ENCODE measurements at places on chromosomes 5 and 9.

DNA sequence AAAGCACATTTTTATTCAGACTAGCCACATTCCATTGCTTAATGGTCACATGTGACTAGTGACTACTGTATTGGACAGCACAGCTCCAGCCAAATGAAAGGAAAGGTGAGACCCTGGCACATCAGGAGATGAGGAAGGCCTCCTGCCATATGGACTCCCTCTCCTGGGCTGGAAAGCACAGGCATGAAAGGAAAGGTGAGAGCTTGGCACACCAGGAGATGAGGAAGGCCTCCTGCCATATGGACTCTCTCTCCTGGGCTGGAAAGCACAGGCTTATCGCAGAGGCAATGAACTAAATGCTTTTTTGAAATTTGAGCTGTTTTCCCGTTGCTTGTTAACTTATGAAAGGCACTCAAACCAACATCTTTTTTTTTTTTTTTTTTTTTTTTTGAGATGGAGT is 144.8 kb upstream of the SLC12A2 start:
- no peak for DNase-seq

DNA sequence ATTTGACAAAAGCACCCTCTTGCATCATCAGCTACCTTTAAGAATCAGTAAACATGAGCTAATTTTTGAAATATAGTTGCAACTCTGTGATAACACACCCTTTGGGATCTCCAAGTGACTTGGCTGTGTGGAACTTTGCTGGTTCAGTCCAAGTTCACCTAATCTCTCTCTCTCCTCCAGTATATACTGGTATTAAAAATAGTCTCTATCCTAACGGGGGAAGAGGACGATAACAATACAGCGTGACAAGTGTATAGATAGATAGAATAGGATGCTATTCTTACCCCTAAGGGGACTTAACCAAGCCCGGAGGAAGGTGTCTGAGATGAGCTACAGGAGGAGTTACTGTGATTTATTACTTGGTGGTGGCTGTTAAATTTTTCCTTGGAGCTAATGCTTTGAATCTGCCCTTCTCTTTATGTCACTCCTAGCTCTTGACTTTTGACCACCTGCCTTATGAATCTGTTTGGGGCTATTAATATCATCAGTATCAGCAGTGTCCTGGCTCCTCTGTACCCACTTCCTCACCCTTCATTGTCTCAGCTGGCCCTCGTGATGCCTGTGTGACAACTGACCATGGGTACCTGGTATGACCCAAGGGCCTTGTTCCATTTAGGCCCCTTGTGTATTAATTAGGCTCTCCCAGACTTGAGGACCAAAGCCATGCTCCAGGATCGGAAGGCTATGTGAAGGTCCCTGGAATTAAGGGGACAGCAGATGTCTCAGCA is 223.9 kb downstream of the SREK1 start:
- DNase-seq = no peak

GRCh38 chr5:131774652-131775367 is 22.0 kb downstream of the FNIP1 start:
- no peak for DNase-seq

- peak; percentile 73 for DNase-seq
Observed at GRCh38 chr5:178207183-178207916, 3.0 kb downstream of the HNRNPAB start.

DNA sequence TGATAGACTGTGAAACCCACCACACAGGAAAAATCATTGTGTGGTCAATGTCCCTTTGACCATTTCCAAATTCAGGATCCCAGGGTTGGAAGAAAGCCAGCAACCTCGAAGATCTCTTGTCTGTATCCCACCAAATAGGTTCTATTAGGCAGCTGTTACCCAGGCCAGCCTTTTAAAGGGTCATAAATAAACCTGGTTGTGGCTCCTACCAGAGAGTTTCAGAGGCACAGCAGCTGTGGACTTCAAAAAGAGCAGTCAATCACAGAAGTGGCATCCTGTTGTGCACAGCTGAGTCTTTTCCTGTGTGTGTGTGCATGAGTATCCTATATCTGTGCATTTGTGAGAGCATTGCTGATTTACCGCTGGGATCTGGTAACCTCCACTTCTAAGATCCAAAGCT is 23.7 kb upstream of the OR2S2 start:
- no peak for DNase-seq

- no peak for DNase-seq
Observed at GRCh38 chr5:32100691-32101302, 73.3 kb downstream of the GOLPH3 start.

DNA sequence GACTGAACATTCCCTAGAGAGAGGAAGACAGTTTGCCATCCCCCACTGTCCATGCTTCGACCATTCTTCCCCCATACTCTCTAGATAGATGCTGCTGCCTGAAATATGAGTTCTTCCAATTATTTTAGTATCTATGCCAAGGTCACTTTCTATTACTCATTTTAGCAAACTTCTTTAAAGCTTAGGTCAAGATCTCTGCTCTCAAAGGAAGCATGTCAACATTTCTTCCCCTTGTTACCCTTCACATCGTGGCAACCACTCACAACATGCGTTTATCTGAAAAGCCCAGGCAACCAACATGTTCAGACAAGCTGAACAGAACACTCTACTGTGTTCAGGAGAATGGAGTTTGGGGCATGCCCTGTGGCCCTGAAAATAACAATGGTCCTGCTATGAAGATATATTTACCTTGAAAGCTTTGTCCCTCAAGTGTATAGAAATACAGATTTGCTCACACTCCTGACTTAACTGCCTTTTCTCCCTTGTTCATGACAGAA is 138.4 kb upstream of the KIF2A start:
- no peak for DNase-seq

DNA sequence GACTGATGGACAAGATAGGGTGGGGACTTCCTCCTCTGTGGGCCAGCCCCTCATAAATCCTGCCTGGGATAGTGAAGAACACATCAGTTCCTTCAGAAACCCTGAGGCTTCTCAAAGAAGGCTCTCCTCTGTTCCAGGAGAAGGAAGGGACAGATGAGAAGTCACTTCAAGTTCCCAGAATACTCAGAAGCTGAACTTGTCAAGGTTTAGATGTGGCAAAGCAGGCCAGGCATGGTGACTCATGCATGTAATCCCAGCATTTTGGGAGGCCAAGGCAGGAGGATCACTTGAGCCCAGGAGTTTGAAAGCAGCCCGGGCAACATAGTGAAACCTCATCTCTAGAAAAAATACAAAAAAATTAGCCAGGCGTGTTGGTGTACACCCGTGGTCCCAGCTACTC is 38.5 kb downstream of the STOM start:
- no peak for DNase-seq

GRCh38 chr5:169290895-169291294 is 10.0 kb downstream of the SLIT3 start:
- DNase-seq = no peak

- no peak for DNase-seq
Observed at GRCh38 chr5:6659941-6660684, 26.9 kb downstream of the SRD5A1 start.

DNA sequence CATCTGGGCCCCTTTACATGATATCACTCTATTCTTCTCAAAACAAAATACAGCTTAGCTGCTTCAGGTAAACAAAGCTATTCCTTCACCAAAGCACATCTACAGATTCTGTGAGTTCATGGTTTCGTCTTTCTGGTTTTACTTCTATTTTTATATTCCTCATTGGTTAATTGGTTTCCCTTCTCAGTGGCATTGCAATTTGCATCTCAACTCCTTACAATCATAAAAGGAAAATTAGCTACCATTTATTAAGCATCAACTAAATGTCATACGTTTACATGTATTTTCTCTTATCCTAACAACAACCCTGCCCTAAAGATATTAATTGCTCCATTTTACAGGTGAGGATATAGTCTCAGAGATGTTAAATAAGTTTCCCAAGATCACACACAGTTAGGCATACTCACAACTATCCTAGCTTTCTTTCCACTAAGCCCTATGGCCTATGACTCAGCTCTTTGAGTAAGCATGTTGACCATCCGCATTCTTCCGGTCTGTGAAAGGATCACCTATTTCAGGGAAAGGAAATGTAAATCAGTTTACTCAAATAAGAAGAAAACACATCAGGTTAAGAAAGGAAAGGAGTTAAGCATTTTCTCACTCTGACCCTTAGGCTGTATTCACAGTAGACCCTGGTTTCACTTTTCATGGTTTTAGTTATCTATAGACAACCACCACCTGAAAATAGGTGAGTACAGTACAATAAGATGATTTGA is 146.1 kb downstream of the CAAP1 start:
- peak; percentile 31 for DNase-seq

GRCh38 chr5:126066836-126067235 is 356.4 kb upstream of the GRAMD2B start:
- DNase-seq = no peak

GRCh38 chr5:63831381-63831780 is 130.9 kb downstream of the HTR1A start:
- no peak for DNase-seq

- peak; percentile 92 for DNase-seq
Observed at GRCh38 chr5:132496631-132497487, 6.3 kb upstream of the IRF1 start.

DNA sequence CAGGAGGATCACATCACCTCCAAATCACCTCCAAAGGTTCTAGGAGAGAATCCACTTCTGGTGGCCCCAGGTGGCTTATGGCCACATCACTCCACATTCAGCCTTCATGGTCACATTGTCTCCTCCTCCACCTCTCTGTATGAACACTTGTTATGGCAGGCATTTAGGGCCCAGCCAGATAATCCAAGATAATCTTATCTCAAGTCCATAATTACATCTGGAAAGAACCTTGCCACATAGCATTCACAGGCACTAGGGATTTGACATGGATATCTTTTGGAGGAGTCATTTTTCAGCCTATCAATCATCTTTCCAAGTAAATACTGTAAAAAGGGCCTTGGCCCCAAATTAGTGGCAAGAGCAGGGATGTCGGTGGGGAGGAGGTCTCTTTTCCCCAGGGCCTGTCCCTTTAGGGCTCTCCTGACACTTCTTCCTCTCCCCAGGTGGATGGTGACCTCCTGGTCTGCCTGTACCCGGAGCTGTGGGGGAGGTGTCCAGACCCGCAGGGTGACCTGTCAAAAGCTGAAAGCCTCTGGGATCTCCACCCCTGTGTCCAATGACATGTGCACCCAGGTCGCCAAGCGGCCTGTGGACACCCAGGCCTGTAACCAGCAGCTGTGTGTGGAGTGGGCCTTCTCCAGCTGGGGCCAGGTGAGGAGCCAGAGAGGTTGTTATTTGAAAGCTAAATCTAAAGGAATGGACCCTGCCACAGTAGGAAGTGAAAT is 140.9 kb downstream of the SAXO1 start:
- no peak for DNase-seq

- no peak for DNase-seq
Observed at GRCh38 chr5:91111473-91112238, 271.5 kb downstream of the ARRDC3 start.

DNA sequence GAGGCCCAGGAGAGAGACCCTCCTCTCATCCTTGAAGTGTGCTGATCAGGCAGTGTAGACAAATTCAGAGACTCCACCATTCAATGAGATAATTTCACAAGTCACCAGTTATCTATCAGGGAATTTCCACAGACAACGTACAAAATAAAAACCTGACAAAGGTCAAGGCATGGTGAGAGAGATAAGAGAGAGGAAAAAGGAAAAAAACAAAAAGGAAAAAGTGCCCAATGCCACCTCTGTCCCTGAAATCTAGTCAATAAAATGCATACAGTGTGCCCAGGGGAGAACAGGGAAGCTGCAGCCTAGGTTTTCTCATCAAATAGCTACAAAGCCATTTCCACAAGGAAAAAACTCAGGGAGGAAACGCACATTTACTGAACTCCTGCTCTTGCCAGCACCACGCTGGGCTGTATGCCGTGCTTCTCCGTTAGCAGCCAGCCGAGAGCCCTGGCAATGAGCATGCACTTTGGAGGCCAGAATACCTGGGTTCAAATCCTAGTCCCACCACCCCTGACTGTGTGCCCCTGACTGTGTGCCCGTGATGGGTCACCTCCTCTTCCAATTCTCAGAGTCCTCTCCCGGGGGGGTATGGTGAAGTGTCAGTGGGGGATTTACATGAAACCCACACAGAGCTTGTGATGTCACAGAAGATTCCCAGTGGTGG is 11.6 kb downstream of the WHRN start:
- DNase-seq = no peak

DNA sequence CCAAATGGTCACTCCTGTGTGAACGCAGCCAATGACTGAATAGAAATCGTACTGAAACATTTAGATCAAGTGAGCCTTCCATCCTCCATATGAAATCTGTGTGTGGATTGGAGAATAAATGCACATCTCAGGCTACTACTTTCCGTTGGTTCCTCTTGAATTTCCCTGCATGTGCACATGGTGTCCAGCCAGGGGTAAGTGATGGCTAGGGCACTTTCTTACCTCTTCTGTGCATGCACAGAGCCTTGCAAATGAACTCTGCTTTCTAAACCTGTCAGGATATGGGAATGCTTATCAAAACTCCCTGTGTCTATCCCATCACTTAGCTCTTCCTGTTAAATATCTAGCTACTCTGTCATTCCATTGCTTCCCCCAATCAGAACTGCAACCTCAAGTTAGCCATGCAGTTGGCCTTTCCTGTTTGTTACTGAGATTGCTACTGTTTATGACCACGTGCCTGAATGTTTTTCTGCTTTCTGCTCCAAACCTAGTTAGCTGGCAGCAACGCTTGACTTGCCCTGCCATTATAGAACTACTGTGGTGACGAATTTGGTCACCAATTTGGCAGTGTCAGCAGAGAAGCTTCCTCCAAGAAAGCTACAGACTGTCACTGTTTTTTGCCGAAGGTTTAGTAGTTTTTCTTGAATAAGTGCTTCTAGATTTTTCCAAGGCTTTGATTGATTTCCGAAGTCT is 661.6 kb downstream of the LRRC70 start:
- DNase-seq = no peak

DNA sequence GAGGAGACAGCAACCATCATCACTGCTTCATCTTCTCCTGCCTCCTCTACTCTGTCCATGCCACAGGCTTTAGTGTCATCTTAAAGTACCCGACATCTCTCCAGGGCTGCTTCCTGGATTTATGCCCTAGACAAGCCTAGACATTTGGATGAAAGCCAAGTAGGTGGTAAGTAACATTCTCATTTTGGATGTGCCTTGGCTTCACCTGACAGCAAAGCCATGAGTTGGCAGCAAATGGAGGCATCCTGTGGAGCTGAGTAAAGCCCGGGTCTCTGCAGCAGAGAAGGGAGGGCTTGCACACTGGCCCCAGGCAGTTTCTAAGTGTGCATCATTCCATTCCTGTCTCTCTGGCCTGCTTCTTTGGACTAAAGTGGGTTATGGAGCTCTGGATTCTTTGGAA is 299.1 kb downstream of the DMAC1 start:
- DNase-seq = no peak

DNA sequence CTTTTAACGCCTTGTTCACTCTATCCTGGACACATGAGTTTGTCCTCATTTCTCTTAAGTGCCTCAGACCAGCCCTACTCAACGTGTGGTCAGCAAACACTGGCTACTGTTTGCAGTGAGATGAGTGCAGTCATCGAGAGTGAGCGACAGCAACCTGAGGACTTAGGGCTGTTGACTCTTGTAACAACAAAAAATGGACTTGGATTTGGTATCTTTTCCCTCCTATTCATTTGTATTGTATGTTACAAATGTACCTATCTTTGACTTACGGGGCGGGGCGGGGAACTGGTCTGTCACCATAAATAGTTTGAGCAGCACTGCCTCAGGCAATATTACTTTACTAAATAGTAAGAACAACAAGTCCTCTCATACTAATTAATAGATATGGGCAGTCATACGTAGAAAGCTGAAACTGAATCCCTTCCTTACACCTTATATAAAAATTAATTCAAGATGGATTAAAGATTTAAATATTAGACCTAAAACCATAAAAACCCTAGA is 84.1 kb downstream of the TLE1 start:
- DNase-seq = no peak

Data from astrocyte of the spinal cord (primary cell).